SW 1271 (cell line): ENCODE measurements at places on chromosomes 4 and X.

GRCh38 chr4:146236216-146236615 lies 21.9 kb downstream of the REELD1 start:
- no peak for DNase-seq

DNA sequence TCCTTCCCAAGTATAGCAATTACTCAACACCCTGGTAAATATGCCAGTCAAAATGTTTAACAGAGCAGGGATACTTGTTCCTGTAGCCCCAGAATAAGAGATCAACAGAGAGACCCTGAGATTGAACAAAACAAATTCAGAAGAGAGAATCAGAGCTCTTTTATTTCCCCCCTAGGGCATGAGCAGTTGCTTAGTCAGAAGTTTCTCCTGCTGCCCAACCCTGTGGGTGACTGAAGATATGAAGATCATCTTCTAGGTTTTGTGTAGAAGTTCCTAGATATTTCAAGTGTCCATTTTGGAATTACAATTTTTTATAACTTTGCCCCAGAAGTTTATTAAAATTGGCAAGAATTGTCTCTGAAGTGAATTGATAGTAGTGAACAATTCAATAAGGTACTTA lies 59.1 kb upstream of the RXFP1 start:
- no peak for DNase-seq

DNA sequence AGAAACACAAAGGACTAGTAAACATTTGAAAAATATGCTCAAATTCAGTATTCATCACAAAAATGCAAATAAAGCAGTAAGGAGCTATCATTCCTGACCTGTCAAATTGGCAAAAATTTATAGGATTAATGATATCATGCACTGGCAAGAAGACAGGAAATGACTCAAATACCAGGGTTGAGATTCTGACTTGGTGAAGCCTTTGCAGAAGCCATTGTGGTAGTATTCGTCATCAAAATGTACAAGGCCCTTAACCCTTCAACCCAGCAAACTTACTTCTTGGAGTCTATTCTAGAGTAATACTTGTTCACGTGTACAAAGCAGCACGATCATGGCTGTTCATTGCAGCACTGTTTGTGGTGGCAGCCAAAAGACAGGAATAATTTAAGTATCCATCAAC lies 132.4 kb downstream of the ENOX2 start:
- DNase-seq, result peak; percentile 34

- DNase-seq, result no peak
Observed at GRCh38 chr4:181618896-181619295, 624.3 kb upstream of the TENM3 start.

- DNase-seq, result no peak
Observed at GRCh38 chrX:64536736-64537135, 141.5 kb upstream of the MTMR8 start.

DNA sequence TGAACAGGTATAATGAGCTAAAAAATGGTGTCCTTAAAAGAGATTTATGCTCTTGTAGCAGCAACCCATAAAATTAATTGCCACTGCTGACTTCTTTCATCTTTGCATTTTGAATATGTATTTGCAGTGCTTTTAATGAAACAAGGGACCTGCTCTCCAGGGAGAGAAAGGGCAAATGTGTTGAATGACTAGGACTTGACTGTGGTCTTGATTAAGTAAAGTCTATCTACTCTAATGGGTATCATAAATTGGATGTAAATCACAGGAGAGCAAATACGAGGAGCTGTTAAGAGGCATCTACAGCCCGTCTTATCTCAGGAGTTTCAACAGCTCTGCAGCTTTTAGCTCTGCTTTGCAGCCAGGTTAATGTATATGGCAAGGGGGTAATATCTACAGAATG lies 216.4 kb downstream of the PALLD start:
- DNase-seq, result no peak

- DNase-seq, result no peak
Observed at GRCh38 chrX:115895678-115896329, 274.7 kb upstream of the AGTR2 start.

DNA sequence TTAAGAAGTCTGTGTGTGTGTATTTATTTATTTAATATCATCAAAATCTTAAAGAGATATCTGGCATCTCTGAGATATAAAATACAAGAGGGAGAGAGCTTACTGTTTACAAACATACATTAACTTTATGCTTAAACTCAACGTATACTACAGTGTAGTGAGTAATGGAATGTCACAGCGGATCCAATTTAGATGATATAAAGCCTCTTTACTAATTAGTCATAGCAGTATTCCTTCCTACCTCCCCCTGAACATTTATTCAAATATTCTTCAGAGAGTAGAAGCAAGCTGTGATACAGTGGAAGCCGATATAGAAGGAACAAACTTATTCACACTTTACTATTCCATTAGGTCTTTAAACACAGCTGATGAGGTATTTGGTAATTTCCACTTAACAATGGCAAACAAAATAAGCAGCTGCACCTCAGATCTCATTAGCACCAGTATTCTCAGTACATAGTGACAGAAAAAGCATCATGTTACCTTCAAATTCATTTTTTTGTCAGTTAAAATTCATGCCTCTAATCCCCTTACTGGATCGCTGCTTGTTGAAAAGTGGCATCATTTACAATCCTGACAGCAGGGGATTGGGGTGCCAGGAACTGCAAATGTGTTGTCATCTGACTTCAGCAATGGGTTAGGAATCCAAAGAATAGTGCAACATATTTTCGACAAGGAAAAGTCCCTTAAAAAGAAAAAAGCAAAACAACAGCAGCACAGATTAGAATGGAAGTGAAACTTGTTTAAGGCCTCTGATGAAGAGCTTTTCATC lies 658.7 kb upstream of the EPHA5 start:
- no peak for DNase-seq

DNA sequence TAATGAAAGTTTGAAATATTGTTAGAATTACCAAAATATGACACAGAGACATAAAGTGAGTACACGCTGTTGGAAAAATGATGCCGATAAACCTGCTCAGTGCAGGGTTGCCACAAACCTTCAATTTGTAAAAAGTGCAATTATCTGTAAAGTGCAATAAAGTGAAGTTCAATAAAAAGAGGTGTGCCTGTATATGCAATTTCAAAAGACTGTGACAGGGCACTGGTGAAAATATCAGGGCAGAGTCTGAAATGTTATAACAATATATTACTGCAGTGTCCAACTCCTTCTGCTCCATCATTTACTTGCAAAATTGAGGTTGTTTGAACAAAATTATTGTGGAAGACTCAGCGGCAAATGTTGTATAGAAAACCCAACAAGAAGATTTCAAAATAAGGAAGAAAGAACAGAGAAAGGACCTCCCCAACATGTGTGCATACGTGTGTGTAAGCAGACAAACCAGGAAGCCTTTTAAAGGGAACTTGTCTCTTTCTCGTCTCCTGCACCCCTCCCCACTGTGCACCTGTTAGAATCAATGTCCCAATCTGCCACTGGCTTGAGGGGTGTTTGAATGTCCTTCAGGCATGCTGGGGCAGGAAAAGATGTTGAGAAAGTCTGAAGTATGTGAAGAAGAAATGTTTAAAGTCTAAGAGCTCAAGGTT lies 96.2 kb downstream of the MAOB start:
- no peak for DNase-seq

DNA sequence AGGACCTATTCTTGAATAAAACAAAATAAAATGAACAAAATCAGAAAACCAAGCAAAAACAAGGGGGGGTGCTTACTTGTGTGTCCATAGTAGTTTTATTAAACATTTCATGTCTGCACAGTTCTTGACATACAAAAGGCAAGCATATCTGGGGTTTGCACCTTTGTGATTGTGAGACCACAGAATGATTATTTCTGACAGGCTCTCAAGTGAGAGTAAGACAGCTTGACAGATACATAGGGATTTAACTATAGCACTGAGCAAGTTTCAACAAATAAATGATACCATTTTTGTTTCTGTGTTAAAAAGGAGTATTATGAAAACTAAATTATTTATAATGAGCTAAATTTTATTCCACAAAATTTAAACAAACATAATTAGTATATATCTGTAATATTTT lies 712.0 kb upstream of the PCDH10 start:
- DNase-seq, result no peak

- no peak for DNase-seq
Observed at GRCh38 chr4:148044912-148045352, 313.0 kb downstream of the ARHGAP10 start.

GRCh38 chr4:7960790-7961655 lies 21.4 kb upstream of the AFAP1 start:
- no peak for DNase-seq

GRCh38 chr4:54855191-54855854 lies 197.6 kb downstream of the KIT start:
- DNase-seq, result no peak

DNA sequence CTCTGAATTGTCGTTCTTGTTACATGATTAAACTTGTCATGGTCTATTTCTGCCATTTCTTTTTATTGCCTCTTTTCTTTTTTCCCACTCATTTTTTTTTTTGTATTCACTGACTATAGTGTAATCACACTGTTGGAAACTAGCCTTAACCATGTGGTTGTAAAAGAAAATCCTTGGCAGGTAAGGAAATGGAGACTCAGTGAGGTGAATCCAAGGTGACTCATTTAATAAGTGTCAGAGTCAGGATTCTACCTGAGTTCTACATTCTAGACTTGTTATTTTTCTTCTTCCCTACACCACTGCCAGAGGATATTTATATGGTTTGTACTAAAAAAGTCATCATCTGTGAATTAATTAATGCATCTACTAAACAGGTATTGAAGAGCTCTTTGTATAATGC lies 152.2 kb downstream of the CBLL2 start:
- DNase-seq, result no peak

GRCh38 chrX:114047558-114047957 lies 536.3 kb upstream of the HTR2C start:
- DNase-seq, result no peak

DNA sequence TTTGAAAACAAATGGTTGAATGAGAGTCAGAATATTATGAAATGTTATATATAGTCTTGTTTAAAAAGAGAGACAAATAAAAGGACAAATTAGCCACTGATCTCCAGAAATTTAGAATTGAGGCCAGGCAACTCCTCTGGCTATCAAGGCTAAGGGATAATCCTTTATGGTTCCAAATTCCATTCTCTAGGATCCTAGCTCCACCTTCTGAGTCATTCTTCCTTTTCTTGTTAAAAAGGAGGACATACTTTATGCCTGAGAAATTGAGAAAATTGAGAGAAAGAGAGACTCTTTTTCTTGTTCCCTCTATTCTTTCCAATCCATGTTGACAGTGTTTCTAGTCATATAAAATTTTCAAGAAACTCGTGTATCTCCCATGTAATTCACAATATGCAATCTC lies 1299.5 kb downstream of the FSTL5 start:
- DNase-seq, result no peak

GRCh38 chr4:150323406-150324325 lies 245.4 kb downstream of the DCLK2 start:
- no peak for DNase-seq

DNA sequence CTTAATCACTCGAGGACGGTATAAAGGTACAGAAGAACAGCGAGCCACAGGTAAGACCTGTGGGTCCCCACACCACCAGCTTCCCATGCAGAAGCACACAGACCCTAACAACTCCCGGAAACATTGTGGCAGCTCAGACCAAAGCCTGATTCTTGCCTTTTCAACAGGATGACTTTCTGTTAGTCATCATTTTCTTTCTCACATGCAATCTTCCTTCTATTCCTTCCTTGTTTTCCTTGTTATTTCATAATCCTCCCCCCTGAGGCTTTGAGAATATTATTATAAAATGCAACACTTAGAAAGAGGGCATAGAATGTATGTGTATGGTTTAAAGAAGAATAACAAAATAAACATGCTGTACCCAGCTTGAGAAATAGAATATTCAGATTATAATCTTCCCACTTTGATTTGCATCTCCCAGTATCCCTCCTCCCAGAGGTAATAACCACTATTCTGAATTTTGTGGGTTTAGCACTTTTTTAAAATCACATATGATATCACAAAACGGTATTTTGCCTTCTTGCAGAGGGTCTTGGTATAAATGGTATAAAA lies 100.9 kb downstream of the FHDC1 start:
- DNase-seq, result no peak
